ENCODE measurements at places on chromosomes 6 and 20.

DNA sequence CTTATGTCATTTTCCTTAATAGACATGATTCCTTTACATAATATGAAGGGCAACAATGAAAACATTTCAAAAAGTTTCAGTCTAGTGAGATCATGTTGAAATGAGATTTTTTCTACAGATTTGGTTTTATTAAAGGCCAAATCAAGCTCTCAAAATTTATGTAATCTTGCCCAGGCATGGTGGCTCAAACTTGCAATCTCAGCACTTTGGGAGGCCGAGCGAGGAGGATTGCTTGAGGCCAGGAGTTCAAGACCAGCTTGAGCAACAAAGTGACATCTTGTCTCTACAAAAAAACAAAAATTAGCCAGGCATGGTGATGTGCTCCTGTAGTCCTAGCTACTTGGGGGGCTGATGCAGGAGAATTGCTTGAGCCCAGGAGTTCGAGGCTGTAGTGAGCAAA lies 50.8 kb downstream of the LRP11 start:
- DNase-seq, result no peak

DNA sequence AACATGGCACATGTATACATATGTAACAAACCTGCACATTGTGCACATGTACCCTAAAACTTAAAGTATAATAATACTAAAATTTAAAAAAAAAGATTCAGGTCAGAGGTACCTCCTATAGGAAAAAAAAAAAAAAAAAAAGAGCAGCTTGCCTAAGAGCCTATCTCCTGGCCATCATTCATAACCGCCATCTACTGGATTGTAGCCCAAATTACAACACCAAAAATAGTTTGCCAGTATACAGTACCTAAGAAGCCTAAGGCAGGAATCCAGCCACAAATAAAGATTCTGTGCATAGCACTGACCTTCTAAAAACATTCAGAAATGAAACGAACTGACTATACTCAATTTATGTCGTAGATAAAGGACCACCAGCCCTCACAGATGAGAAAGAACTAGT lies 438.4 kb upstream of the ADGRB3 start:
- no peak for DNase-seq

DNA sequence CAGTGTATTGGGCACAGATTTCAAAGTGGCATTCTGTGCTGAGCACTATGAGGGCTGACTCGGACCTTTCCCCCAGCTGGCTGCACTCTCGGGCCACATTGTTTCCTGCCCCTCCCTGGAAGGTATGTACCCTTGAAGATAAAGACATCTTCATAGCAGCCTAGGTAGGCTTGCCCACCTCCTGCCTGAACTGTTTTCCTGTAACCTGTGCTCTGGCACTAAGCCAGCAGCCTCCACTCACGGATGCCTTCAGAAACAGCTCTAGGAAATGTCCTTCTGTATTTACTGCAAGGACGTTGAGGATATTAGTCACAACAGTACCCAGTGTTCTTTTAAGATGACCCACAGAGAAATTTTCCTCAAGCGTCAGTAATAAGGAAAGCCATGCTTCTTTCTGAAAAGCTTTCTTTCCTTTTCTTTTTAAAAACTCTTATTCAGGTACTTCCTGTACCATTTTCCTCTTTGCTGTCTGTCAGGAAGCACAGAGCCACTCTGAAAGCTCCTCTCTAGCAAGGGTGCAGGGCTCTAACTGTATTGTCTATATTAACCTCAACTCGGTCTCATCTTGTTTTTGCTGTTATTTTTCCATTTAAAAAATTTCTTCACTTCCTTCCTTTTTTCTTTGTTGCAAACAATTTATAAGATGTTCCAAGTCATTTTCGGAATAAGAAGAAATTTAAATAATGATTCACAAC lies 43.5 kb downstream of the TTI1 start:
- DNase-seq, result no peak

DNA sequence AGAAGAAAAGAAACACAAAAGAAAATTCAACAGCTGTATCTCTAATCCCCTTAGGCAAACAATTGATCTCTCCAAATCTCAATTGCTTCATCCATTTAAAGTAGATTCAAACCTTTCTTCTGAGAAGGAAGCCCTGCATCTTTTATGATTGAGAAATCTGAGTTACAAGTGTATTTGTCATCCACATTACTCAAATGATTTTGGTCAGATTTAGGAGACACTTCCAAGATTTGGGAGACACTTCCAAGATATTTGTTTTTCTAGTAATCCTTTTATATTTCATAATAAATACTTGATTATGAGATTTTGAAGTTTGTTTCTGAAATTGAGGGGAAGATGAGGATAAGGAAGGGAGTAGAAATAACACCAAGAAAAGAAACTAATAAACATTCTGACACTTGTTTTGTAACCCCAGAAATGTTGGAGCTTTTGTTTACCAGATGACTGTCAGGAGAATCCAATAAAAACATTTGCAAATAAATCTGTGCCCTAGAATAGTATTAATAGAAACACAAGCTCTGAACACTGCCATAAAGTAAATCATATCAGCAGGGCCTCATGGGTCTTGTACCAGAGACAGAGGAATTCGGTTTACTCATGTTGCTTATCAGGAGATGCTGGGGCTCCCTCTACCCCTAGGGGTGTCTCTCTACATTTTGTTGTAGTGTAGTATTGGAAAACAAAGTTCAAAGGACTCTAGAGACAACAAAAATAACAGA lies 314.3 kb upstream of the NT5E start:
- no peak for DNase-seq

DNA sequence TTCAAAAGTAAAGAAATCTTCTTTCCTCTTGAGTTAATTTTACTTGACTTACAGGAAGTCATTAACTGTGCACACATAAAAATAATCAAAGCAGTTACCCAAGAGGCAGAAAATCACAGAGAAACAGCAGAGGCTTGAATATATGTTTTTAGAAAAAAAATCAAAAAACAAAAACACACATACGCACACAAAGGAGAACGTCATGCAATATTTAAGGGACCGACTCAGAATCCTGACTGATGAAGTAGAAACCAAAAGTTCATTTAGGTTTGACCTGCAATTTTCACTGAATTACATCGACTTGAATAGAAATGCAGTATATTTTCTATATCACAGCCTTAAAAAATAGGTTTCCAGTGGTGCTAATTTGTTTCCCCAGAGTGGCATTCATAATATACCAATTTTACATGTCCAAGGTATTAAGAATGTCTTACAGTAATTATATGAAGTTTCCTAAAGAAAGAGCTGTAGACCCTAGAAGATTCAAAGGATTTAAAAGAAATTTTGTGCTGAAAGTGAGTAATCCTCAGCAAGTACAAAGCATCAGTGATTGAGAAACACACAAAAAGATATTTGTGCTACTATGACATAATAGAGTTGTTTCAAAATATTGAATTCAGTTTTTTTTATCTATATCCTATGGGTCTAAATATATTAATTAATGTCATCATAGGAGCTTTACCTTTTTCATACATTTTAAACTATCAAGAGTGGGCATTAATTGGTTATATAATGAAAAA lies 358.5 kb upstream of the RUNX2 start:
- no peak for DNase-seq

DNA sequence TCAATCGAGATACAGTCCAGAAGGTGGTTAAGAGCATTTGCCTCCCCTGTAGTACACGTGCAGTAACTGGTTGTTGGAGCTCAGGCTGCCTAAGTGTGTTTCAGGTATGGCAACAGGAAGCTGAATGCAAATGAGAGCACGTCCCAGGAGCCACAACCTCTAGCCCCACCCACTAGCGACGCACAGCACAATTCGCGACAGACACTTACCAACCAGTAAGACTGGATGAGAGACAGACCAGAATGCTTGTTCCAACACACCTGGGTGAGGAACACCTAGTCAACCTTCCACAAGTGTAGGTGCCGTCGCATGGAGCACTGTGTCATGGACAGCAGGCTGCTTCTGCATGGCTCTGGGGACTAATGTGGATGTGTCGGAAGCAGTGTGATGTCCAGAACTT lies 7.2 kb upstream of the SERPINB1 start:
- DNase-seq, result no peak

DNA sequence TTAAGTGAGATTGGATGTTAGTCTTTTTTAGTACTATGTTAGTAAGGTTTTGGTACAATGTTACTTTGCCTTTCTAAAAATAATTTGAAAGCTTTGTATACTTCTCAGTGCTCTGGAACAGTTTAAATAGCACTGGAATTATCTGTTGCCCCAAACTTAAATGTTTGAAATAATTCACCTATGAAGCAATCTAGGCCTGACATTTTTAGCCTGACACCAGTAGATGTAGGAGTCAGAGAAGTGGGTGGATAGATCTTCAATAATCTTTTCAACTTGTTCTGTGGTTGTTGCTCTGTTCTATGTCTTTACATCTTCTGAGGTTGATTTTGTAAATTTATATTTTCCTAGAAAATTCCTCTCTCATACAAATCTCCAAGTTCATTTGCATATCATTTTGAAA lies 103.1 kb upstream of the ADGRF1 start:
- no peak for DNase-seq

GRCh38 chr6:137744877-137745276 lies 122.2 kb upstream of the TNFAIP3 start:
- no peak for DNase-seq

DNA sequence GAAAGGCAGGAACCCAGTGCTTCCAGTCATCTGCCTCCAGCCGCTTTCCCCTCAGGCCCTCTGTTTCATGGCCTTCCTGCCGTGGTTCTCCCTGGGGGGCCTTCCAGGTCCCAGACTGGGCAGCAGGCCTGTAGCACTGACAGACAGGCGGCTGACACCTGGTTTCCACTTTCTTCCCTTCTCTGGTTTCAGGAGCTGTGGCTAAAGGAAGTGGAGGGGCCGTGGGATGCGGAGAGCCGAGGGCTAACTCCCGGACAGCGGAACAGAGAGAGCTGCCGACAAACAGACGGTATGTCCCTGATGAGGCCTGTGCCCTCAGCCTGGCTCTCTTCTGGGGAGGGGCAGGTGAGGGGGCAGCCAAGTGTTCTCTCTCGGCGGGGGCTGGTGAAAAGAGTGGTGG lies 12.5 kb downstream of the LRRC73 start:
- DNase-seq, result no peak

- no peak for DNase-seq
Measured at GRCh38 chr6:2543321-2543720, 207.4 kb downstream of the MYLK4 start.

DNA sequence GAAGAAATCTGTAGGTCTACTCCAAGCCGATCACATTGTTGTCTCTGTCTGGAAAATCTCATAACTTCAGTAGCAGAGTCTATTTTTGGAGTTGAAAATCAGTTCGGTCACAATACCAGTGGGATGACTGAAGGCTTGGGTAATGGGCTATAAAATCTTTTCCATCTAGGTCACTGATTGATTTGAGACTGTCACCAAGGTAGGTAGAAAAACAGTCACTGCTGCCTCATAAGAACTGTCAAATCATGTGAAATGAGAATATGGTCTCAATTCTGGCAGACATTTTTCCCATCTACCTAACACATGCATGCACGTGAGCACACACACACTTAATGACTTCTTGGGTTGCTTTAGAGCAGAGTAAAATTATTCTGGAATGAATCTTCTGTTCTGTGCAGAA lies 1162.8 kb upstream of the CITED2 start:
- DNase-seq, result no peak

DNA sequence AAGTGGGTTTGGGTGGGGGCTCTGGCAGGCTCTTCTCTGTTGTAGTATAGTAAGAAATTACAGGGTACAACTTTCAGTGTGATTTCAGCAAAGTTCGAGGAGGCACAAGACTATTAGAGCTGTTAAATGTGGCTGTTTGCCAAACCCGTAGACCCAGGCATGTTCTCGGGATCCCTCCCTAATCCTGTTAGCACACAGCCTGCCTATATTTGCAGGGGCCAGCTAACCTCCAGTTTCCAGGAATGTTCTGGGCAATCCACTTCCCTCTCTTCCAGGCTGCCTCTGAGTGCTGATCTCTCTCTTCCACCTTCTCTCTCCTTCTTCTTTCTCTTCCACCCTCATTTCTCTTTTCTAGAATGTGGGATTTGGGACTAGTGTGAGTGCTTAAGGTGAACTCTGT lies 34.8 kb upstream of the ZFP64 start:
- no peak for DNase-seq

- DNase-seq, result peak; percentile 66
Measured at GRCh38 chr6:129567374-129567773, 142.6 kb downstream of the ARHGAP18 start.
